ENCODE measurements at places on chromosomes 2 and 18.

- DNase-seq: no peak
Observed at GRCh38 chr2:20170704-20171250, 54.2 kb downstream of the SDC1 start.

- no peak for DNase-seq
Observed at GRCh38 chr2:100228967-100229366, 86.6 kb upstream of the AFF3 start.

DNA sequence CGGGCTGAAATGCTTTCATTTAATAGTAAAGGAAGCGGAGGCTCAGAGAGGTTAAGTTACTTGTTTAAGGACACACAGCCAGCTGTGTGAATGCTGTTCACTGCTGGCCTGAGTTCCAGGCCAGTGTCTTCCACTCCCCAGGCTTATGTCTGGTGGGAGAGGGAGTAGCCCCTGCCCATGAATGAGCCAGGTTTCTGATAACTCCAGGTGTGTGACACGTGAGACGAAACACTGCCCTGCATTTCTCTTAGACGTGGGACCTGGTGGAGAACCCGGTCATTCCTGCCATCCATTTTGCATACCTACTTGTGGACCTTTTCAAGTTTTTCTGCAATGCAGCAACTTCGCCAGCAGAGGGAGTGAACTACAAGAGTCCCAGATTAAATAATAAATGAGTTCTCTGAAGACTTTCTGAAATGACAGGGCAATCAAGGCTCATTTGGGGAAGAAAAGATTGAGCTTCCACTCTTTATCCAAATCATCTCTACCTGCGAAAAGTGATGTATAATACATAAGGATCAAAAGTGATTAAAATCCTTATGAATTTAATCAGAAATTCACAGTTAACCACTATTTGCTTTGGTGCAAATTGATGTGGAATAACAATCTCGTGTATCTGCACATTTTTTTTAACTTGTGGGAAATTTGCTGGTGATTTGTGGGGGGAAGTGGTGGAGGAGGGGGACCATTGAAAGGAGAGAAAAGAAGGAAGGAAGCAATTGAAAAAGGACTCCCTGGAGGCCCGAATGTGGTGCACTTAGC is 79.4 kb upstream of the ASB18 start:
- DNase-seq: peak; percentile 67

DNA sequence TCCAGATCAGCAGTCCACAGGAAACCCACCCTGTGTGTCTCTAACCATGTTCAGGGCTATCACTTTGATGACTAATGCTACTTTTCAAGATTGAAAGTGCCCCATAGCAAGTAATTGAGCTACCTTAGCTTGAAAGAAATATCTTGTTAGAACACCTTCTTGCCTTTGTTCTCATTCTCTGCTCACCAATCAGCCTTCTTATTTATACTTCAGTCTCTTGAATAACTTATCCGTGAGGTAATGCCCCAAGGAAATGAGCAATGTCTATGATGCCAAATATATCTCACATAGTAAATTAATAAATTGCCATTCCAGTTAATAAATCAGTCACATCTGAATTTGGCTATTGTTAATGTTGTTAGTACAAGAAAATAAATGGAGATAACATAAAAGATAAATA is 141.6 kb downstream of the WDPCP start:
- no peak for DNase-seq

GRCh38 chr2:289362-290089 is 1.6 kb upstream of the ALKAL2 start:
- no peak for DNase-seq

DNA sequence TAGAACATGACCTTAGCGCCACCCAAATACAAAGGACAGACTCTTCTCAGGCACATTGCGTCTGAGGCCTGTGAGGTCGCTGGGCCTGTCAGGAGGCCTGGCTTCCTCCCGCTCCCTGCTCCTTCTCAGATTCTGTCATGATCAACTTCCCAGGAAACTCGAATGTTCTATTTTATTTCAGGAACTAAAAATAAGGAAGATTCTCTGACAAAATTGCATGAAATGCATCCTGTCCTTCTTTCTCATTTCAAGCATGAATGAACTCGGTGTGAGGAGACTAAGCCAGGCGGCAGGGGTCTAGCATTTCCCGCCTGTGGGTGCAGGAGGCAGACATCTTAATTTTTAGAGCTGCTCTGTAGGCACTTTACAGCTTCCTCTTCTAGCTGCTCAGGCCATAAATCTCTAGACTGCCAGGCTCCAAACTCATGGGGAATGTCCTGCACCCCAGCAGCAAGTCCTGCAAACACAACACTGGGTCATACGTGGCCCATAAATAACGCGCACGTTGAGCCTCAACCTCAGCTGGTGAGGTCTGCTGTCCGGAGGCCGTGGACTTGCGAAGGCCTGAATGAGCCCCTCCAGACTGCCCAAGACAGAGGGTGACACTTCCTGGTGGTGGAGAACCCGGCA is 109.7 kb upstream of the ZNF236 start:
- DNase-seq: no peak

Data from SK-N-DZ (cell line).